Retina (tissue), 1 donor: ENCODE measurements at places on chromosomes 16 and 17.

- no peak for DNase-seq
Observed at GRCh38 chr16:79668502-79668901, 68.0 kb upstream of the MAF start.

DNA sequence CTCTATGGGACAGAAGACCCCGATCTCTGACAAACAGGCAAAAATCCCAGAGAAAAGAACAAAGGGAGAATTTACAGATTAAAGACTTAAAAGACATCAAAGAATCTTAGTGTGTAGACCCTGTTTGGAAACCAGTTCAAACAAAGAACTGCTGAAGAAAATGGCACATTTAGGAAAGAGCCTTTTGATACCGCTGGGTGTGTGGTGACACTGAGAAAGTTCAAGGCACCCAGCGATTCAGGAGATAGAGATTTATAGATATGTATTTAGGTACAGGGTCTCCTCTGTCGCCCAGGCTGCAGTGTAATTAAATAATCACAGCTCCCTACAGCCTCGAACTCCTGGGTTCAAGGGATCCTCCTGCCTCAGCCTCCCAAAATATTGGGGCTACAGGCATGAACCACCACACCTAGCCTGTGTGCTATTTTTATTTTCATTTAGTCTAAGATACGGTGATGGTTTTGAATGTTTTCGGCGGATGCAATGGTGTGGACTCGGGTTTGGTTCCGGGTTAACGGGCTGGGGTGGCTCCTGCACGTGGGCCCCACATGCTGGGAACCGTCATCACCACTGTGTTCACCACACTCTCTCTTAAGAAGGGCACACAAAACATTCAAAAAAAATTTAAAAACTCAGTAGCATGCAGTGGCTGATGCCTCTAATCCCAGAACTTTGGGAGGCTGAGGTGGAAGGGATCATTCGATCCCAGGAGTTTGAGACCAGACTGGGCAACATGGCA, 114.0 kb downstream of the ZNF778 start:
- DNase-seq = no peak

DNA sequence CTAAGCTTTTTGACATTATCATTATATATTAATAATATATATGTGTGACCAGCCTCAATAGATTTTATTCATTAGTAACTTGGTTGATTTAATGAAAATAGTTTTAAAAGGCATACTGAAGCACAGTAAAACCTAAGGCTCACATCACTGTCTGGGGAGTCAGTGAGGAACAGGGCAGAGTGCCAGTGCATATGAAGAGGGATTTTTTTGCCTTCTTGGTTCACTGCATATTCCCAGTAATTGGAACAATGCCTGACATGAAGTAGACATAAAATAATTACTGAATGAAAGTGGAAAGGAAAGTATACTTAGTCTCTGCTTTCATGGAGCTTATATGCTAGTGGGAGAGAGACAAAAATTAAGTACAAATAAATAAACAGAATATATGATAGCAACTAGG, 81.1 kb downstream of the FTO start:
- no peak for DNase-seq

DNA sequence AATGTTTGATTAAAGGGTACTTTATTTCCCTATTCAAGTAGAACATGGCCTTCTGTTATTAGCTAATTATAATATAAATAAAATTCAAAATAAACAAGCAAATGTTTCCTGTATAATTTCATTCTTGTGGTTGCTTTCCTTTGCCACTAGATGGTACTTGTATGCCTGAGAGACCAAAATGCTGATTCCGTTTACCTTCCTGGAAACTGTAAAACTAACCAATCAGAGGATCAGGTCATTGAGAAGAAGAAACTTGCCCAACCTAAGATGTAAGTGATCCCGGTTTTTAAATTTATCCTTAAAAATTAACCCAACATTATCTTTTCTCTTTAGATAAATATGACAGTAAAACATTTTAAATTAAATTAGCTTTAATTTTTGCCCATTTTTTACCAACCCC, 8.1 kb upstream of the ABCA5 start:
- no peak for DNase-seq

DNA sequence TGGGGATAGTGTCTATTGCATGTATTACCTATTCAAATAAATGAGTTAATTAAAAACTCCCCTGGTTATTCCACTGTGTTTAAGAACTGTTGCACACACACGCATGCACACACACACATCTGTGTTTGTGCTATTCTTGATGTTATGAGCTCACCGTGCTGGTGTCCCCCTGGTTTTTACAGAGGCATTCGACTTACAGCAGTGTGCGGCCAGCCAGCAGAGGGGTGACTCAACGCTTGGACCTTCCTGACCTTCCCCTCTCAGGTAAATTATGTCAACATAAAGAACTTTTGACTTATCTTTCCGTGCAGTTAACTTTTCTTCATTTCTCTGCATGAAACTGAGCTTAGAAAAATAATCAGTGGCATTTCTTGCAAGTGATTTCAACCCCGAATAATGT, 214.0 kb downstream of the LGALS9B start:
- no peak for DNase-seq
